ENCODE measurements at places on chromosomes 5 and 9.

DNA sequence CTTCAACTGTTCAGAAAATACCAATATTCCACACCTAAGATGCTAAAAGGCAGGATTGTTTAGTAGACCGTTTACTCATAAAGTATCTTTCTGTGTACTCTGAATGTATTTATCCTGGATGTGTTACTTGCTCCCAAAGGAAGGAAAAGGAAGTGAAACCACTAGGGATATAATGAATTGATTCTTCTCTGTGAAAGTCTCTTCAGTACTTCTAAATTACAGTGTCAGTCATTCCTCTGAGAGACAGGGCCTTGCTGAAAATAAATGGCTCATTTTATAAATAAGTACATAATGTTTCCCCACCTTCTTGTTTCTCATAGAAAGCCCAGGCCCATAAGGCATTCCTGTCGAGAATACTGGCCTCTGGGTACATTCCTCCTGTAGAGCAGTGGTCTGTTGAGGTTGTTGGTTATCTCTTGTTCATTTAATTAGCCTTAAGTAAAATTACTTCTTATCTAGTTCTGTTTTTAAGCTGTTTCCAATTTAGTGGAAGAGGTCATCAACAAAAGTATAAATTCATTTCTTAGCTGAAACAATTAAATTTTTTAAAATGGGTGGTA is 1.6 kb downstream of the HAPLN1 start:
- no peak for DNase-seq

- no peak for DNase-seq
Measured at GRCh38 chr5:33080287-33080686, 360.5 kb upstream of the TARS1 start.

GRCh38 chr5:38766151-38766550 is 79.7 kb upstream of the OSMR start:
- DNase-seq, result no peak

- DNase-seq, result no peak
Measured at GRCh38 chr9:115008536-115009270, 78.3 kb upstream of the TNFSF8 start.

DNA sequence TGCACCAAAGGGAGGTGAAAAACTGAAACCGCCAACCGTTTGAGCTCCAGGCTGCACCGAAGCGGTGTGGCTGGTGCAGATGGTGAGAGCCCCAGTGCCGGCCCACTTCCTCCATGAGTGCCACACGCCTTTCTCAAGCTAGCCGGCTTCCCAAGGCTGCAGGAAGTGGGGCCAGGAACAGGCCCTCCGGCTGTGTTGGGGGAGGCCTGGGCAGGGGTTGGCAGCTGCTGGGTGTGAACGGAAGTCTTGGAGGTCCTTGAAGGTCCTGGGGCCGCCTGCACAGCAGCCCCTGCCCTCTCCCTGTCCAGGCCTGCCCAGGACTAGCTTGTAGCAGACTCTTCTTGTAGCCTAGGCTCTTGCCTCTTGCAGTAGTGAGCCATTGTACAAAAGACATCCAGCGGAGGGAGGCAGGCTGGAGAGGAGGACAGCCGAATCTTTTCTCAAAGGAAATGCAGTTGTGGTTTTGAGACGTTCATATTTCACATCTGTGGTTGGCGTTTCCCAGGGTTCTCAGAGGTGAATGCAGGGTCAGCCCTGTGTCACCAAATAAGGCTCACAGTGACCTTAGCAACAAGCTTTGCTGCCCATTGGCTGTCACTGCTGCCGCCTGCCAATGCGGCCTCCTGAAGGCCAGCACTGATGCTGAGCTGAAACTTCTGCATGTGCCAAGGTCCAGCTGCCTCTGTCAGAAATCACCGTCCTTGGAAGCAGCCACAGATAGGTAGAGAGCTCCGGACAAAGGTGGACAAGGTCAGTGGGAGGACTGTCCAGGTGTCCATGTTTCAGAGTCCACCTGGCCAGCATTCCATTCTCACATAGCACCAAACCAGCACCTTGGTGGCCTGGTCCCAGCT is 23.9 kb downstream of the IRF1 start:
- peak; percentile 79 for DNase-seq

DNA sequence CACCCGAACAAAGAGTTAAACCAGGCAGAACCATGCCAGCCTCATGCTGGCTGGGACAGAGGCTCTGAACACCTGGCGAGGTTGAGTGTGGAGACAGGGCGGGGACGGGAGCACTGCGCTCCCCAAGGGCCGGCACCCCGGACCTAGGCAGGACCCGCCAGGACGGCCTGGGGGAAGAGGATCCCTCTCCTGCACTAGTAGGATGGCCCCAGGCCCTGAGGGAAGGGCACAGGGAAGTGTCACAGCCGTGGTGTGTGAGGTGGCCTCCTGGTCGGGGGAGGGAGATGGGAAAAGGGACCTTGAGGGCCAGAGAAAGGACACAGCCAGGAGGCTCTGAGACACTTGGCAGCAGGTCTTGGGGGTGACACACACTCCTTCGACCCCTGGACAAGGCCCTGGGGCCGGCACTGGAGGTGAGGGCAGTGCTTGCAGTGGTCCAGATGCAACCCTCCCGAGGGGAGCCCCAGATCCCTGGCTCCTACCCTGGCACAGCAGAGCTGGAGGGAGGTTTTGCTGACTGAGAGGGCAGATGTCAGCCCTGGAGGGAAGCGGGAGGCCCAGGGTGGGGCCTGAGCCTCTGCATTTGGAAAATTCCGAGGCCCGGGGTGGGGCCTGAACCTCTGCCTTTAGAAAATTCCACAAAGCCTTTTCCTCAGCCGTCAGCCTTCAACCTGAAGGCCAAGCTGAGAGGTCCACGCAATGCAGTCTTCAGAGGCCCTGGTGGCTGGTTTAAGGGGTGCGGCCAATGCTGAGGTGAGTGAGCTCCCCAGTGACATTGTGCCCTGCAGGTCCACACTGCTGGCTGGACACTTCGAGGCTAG is 24.8 kb upstream of the TERT start:
- DNase-seq, result no peak

DNA sequence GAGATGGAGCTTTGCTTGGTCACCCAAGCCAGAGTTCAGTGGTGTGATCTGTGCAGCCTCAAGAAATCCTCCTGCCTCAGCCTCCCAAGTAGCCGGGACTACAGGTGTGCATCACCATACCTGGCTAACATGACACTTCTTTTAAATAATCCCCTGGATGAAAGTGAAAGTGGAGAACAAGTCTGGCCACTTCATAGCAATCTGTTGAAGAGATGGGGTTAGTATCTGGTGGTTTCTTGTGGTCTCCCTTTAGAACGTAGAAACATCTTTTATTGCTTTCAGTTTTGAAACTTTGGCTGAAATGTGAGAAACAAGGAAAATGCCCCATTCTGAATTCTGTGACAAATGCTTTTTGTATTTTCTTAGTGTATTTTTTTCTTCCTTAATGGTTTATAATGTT is 452.5 kb upstream of the RIOK2 start:
- no peak for DNase-seq

GRCh38 chr9:77063645-77064285 is 44.3 kb downstream of the FOXB2 start:
- DNase-seq, result no peak

DNA sequence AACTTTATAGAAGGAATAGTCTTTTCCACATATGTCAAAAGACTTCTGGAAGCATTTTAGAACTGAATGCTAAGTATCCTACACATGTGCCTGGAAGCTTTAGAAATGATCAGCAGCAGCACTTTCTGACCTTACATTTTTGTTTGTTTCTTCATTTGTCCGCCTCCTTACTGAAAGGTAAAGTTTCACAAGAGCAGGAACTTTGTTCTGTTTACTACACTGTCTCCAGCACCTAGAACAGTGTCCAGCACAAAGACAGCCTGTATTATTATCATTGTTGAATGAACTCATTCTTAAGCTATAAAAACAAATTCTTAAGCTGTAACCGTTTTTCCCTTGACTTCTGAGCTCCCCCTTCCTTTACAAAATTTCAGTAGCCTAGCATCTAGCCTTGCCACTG is 14.8 kb downstream of the PIP5K1B start:
- no peak for DNase-seq

GRCh38 chr5:127758766-127759283 is 55.6 kb downstream of the CCDC192 start:
- no peak for DNase-seq

GRCh38 chr9:81234924-81235610 is 454.3 kb downstream of the TLE1 start:
- no peak for DNase-seq

DNA sequence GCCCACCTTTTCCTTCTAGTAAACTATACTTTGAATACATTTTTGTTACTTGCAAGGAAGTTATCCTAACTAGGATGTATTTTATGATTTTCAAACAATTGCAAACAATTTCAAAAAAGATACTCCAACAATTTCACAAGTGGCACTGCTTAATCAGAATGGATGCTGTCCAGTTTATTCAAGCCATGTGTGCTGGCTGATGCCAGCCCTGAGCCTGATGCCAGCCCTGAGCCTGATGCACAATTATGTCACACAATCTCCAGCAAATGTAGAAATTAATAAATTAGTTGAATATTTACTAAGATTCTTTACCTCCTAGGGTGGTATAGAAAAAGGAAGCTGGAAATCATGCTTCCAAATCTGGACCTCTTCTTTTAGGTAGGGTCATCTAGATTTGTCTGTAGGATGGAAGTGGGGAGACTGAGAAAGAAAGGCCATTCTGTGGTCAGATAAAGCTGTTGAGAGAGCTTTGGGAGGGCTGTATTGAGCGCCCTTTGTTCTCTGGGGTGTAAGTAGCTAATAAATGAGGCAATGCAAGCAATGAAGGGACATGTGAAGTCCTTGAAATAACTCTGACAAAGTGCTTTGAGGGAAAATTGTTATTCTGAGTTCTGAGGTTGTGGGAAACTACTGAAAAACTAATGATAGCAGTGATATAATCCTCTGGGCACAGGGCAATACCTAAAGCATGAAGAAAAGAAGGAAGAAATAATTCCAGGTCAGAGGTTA is 5.8 kb upstream of the C6 start:
- DNase-seq, result no peak

GRCh38 chr5:140055152-140055551 is 12.1 kb upstream of the NRG2 start:
- DNase-seq, result no peak

DNA sequence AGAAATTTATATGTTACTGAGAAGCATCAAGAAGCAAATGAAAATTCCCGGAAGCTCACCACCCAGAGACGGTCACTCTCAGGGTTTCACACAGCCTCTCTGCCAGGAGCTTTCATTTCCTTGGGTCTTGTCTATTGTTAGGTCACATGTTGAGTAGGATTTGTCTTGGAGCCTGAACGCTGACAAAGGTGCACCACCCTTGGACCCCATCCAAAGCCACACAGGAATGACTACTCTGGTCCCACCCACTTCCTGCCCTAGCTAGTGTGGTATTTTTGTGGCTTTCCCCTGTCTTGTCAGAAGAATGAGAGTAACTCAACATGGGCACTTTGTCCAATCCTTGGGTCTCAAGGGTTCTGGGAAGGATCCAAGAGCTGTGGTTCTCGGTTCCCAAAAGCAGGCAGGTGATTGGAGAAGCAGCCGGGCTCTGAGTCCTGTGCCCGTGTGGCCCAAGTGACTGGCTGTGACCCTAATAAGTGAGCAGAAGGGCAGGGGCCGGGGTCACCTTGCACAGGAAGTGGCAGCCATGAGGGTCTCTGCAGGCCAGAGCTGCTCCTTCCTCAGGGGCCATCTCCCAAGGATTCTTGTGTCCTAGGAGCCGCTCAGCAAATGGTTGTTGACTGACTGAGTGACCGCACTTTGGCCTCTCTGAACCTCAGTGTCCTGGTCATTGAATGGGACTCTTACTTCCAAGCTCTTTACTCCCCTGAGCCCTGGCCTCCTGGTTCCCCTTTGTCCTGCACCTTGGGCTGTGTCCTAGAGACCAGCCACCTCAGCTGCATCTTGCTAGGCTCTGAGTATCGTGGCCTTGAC is 6.9 kb downstream of the FGD3 start:
- peak; percentile 77 for DNase-seq

DNA sequence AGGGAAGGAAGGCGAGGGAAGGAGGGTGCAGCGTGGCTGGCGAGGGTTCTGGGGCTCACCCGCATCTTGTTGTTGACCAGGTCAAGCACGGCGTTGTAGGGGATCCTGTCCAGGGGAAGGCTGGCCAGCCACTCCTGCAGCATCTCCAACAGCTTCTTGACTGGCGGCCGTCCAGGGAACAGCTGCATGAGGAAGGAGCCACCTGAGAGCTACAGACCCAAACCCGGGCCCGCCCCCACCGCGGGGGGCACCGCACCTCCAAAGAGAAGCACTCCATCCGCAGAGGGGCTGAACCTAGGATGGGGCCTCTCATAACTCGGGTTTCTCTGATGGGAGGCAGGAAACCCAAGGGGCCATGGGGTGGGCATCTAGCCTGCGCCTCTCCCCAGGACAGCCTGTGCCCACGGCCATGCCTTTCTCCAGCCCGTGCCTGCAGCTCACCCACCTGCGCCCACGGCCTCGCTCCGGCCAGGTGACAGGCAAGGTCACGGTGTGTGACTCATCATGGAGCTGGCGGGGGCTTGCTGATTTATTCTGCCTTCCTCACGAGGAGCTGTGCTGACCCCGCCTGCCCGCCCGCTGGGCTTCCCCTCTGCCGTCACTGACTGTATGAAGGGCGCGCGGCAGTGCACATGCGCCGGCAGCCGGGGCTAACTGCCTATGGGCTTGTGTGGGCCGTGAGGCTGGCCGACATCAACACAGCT is 11.8 kb upstream of the LHX3 start:
- DNase-seq, result no peak

DNA sequence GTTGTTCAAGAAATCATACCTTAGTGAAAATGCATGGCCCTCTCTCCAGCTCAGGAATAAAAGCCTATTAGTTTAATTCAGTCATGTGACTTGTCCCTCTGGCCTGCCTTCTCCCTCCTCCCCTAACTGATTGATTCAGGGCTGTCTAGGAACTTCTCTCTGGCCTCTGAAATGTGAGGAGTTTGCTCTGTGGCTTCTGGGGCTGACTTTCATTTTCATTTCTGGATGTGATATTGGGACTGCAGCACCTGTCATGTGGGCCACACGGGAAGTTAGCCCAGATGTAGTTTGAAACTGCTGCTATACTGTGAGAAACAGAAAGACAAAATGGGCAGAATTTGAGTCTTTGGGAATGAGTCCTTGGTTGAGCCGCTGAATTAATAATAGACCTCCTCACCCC is 44.8 kb downstream of the PARP8 start:
- DNase-seq, result peak; percentile 53

- no peak for DNase-seq
Measured at GRCh38 chr5:34627794-34628193, 28.3 kb upstream of the RAI14 start.

DNA sequence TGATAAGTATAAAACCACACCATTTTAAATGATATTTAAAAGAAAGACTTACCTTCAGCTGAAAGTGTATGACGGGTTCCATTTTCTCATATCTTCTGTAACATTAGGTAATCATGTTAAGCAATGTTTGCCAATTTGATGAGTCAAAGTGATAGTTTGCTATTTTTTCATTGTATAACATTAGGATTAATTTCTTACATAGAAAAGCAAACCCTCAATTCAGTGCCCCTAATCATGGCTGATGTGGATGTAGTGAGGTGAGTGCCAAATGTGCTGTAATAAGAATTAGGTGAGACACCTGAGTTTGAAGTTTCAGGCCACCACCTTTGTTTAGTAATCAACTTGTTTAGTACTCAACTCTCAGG is 68.0 kb downstream of the UNC13B start:
- DNase-seq, result no peak

All from T-cell (primary cell).